Activated T-helper 1 cell treated with anti-CD3 and anti-CD28 coated beads, Interleukin-2, amount 50 U/mL, for 16 hours (primary cell): ENCODE measurements at places on chromosomes 12 and 14.

- DNase-seq: no peak
These were observed 19.0 kb downstream of the A2M start for GRCh38 chr12:9096563-9097176.

- DNase-seq: no peak
These were observed 9.3 kb downstream of the C2CD5 start for GRCh38 chr12:22535038-22535437.

DNA sequence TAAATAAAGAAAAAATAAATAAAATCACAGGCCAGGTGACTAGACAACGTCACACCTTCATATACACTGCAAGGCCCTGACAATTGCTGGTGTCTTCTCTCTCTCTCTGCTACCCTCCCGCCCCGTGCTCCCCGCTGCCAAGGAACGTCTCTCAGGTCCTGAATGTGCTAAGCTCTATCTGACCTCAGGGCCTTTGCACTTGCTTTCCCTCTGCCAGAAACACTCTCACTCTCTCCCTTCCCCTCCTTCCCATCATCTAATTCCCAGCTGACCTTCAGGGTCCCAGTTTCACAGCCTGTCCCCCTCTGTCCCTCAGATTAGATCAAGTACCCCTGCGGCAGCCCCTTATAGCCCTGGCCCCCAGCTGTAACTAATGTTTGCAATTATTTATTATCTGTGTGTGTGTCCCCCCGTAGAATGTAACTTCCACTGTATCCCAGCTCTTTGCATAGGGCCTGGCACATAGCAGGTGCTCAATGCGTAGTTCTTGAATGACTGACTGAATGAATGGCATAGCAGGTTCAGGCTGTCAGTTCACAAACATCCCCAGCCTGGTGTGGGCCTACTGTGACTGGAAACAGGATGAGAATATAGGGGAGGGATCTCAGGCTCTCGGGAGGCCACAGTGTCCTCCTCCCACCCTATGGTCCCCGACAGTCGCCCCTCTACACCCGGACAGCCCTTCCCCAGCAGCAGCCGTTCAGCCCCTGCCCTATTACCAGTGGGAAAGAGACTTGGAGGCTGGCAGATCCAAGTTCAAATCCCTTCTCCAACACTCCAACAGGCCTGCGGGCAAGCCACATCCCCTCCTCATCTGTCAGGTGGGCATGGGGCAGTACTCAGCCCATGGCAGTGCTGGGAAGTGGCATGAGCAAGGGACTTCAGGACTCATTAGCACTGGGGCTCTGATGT, 6.6 kb downstream of the BEGAIN start:
- no peak for DNase-seq

- DNase-seq: no peak
These were observed 321.9 kb upstream of the RTL1 start for GRCh38 chr14:101225157-101226152.

- no peak for DNase-seq
These were observed 135.9 kb downstream of the TMEM30B start for GRCh38 chr14:61145034-61145902.
